ENCODE measurements at places on chromosomes 13 and 19. TPM values are rescaled to one million over a fixed set of nuclear protein-coding genes. Genes with fewer than 3 reads are reported as not detected.

Gene SBK2
- not detected for total RNA-seq

Gene C13orf42
- total RNA-seq: not detected

Gene IGSF23
- not detected for total RNA-seq

Gene KLK4
- total RNA-seq: not detected

Gene CNFN
- not detected for total RNA-seq

Gene CBLC
- total RNA-seq: not detected

Gene KLK13
- not detected for total RNA-seq

Gene RBM42
- total RNA-seq: 102 TPM

Gene GRAMD1A
- 183 TPM for total RNA-seq

Gene ZSCAN4
- total RNA-seq: not detected

Gene RNF113B
- total RNA-seq: not detected

Gene NLRP9
- not detected for total RNA-seq

Gene KATNAL1
- 10.6 TPM for total RNA-seq

Gene APBA3
- 39.1 TPM for total RNA-seq

Gene HIPK4
- total RNA-seq: 0.08 TPM

Gene GJB6
- total RNA-seq: 8.3 TPM

Gene SSC5D
- 0.99 TPM for total RNA-seq

Gene ZNF773
- total RNA-seq: 5.0 TPM

Gene FREM2
- not detected for total RNA-seq

Gene NLRP5
- not detected for total RNA-seq

Gene LYPD5
- 0.73 TPM for total RNA-seq

Gene GZMM
- 45.0 TPM for total RNA-seq

Gene NLRP7
- not detected for total RNA-seq

Gene LHB
- not detected for total RNA-seq

Gene CACNG7
- not detected for total RNA-seq

Gene PTGER1
- total RNA-seq: 0.53 TPM

Gene WTIP
- total RNA-seq: 0.70 TPM

Gene ZNF285
- 0.69 TPM for total RNA-seq

Gene TEX29
- total RNA-seq: not detected

Gene ZNF429
- total RNA-seq: 7.1 TPM

Gene BCAM
- not detected for total RNA-seq

Gene HIF3A
- total RNA-seq: not detected

Gene ICAM1
- 57.2 TPM for total RNA-seq

Gene SLC1A6
- not detected for total RNA-seq

Gene ADGRL1
- 7.4 TPM for total RNA-seq

Gene ALOX5AP
- 34.1 TPM for total RNA-seq

Gene TEX26
- total RNA-seq: not detected

Gene TNFRSF19
- not detected for total RNA-seq
